M059J (cell line): ENCODE measurements at places on chromosomes 16 and 17. TPM values are rescaled to one million over a fixed set of nuclear protein-coding genes. Genes with fewer than 3 reads are reported as not detected.
A peak's percentile ranks its signal among the peaks of the same experiment; 100 is the strongest.

The WDR90 gene
- 15.8 and 16.1 TPM in 2 replicates for total RNA-seq

The DDX42 gene
- 27.7 and 35.2 TPM in 2 replicates for total RNA-seq

DNA sequence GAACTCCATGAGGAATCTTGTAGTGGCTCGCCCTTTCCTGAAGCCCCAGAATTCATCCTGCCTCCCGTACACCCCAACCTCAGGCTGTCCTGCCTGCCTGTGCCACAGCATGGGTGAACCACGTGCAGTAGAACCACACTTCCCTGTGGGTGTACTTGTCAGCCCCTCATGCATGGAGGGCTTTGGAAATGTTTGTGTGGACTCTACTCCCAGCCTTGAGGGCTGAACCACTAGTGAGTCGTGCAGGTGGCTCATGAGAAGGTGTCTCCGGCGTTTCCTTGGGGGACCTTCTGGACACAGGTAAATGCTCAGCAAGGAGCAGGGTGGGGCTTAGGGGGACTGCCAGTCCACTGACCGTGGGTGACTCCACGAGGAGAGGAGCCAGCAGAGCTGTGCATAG is 58.7 kb upstream of the ADORA2B start:
- no peak for DNase-seq

GRCh38 chr17:69269131-69269998 is 40.7 kb upstream of the ABCA10 start:
- DNase-seq = no peak

DNA sequence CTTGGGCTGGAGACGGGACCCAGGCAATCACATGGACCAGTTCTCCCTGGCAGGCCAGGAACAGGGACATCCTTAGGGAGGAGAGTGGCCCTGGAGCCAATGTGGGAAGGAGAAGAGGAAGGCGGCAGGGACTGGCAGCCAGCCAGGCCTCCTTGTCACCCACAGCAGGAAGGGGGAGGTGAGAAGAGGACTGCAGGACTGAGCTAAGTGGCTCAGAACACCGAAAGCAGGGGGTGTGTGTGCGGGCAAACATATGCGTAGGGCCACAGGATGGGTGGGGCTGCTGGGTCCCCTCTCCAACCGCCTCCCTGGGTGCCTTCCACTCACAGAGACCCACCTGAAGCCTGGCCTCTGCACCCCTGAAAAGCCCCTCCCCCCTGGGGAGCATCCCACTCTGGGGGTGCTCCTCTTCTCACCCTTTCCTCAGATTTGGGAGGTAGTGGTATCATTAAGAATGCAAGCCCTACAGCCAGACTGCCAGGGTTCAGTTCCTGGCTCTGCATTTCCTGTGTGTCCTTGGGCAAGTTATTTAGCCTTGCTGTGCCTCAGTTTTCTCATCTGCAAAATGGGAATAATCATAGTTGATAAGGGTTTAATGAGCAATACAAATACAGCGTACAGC is 8.1 kb downstream of the PNMT start:
- peak; percentile 42 for DNase-seq

DNA sequence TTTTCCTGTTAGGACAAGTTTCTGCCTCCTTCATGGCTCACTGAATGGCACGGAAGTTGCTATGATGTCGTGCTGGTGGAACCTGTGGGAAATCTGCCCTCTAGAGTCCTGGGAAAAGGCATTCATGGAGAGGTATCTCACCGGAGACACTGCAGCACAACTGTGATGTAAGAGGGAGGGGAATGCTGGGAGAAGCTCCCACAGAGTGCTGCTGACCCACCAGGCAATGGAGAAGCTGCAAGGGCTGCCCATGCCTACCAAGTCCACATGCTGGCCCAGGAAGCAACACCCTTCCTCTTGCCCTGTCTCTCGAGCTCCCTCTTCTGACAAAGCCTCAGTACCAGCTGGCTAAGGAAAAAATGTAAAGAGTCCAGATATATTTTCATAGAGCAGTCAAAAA is 45.2 kb upstream of the SLC5A11 start:
- peak; percentile 28 for DNase-seq
